ENCODE measurements at places on chromosomes 2 and 18.

DNA sequence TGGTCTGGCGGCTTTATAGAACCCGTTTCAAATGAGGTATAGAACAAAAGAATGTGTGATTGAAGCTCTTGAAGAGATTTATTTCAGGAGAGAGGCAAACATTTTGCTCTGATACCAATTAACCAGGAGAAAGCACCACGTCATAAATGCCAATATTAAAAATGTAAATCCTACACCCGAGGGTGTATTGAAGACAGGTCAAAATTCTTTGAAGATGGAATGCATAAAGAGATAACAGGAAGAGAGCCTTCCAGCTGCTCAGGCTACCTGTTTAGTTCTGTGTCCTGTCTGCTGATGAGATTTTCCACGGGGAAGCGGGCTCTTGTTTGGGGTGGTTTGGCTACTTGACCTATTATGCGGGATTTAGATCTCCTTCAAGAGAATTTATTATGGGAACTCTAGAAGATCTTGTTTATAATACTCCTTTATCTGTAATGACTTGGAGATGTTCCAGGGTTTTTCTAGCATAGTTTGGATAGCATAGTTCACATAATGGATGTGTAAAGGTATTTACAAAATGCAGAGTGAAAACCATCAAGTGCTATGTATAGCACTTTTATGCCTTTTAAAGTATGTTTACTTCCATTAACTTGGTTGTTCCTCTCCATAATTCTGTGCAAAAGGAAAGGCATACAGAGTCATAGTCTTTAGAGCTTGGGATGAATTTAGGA is 204.5 kb upstream of the SPRED2 start:
- DNase-seq, result no peak

- no peak for DNase-seq
These were observed 475 bp downstream of the SLC4A1AP start for GRCh38 chr2:27664154-27664574.

- no peak for DNase-seq
These were observed 590 bp downstream of the MDH1 start for GRCh38 chr2:63589148-63589958.

GRCh38 chr2:16149349-16150243 is 209.2 kb downstream of the MYCN start:
- DNase-seq, result no peak

DNA sequence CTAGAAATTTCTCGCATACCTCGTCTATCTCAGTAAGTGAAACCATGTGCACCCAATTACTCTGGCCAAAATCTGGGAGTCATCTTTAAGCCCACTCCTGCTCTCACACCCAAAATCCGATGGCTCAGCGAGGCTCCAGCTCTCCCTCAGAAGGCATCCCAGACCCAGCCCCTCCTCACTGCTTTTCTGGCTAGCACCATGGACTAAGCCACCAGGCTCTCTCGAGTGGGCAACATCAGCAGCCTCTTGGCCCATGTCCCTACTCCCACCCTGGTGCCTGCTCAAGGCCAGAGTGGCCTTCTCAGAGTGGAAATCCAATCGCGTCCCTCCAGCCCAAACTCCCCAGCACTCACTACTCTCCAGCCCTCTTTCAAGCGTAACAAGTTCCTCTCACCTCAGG is 27.2 kb downstream of the TNS1 start:
- no peak for DNase-seq

All from HTR-8/SVneo (cell line).